ENCODE measurements at places on chromosomes 2 and 18.
A peak's percentile ranks its signal among the peaks of the same experiment; 100 is the strongest.

GRCh38 chr2:190235551-190236075 lies 84.0 kb downstream of the HIBCH start:
- no peak for DNase-seq
- H3K27me3 ChIP-seq: no peaks in the 10 kb centered on the region
- H3K27ac ChIP-seq: no peak overlapping the region
- H3K4me1 ChIP-seq: no peaks in the 10 kb centered on the region
- H3K4me3 ChIP-seq: no peak overlapping the region
- H3K36me3 ChIP-seq: no peaks in the 10 kb centered on the region

GRCh38 chr2:4356109-4356508 lies 652.7 kb downstream of the DCDC2C start:
- H3K4me1 ChIP-seq: no peaks in the 10 kb centered on the region
- H3K27ac ChIP-seq: no peak overlapping the region
- no peak overlapping the region for H3K4me3 ChIP-seq
- no peaks in the 10 kb centered on the region for H3K27me3 ChIP-seq

DNA sequence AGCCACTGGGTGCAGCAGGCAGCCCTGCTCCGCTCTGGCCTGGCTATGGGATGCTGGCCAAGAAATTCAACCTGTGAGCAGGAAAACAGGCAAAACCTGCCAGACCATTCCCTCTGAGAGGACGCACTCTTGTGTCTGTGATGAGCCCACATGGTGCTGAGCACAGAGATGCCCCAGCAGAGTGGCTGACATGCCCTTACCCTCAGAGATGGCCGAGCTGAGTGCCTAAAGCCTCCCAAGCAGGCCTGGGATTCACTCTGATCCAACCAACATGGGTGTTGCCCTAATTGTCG lies 34.3 kb upstream of the TAF1B start:
- peaks cover 8% of the 10 kb centered on the region for H3K4me1 ChIP-seq
- H3K36me3 ChIP-seq: no peaks in the 10 kb centered on the region
- no peak for DNase-seq
- no peak overlapping the region for H3K4me3 ChIP-seq

DNA sequence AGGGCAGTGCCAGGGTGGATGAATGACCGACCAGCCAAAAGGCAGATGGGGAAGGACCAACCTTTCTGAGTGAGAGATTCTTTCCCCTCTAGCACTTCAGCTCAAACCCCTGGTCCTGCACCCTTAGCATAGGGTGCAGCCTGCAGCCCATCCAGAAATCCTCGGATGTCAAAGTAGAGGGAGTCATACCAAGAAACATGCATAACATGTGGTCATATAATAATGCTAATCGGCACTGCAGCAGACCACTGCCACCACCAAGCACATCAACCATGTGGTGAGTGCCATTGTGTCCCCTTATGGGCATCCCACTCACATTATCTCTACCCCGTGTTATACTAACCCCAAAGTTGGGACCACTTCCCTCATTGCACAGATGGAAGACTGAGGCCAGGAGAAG lies 17.7 kb downstream of the ATOH8 start:
- H3K27ac ChIP-seq: peak overlapping the region; percentile 78
- H3K27me3 ChIP-seq: no peaks in the 10 kb centered on the region
- no peak for DNase-seq
- H3K4me1 ChIP-seq: peaks cover 95% of the 10 kb centered on the region
- peak overlapping the region; percentile 52 for H3K4me3 ChIP-seq

DNA sequence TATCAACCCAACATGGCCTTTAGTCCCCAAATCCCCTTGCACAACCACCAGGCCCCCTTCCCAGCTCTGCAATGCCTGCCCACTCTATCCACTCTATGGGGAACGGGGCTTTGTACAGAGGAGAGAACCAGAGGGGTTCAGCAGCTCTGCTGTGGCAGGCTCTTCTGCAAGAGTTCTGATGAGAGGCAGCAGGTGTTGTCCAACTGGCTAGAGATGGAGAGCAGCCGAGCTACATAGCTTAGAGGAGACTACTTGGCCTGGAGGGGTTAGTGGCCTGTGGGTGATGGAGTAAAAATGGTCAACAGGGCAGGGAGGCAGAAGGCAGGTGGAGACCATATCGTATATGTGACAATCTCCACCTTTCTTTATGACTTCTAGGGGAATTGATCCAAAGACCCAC lies 103.0 kb downstream of the QPCT start:
- no peaks in the 10 kb centered on the region for H3K36me3 ChIP-seq
- H3K27ac ChIP-seq: no peak overlapping the region
- H3K27me3 ChIP-seq: no peaks in the 10 kb centered on the region
- no peak for DNase-seq

GRCh38 chr18:35662293-35663062 lies 80.9 kb downstream of the GALNT1 start:
- H3K4me1 ChIP-seq: no peaks in the 10 kb centered on the region
- no peak for DNase-seq
- no peak overlapping the region for H3K27ac ChIP-seq
- no peaks in the 10 kb centered on the region for H3K27me3 ChIP-seq
- no peak overlapping the region for H3K4me3 ChIP-seq
- no peaks in the 10 kb centered on the region for H3K36me3 ChIP-seq

- H3K4me1 ChIP-seq: no peaks in the 10 kb centered on the region
- H3K36me3 ChIP-seq: no peaks in the 10 kb centered on the region
- no peak overlapping the region for H3K27ac ChIP-seq
- no peaks in the 10 kb centered on the region for H3K27me3 ChIP-seq
- no peak overlapping the region for H3K4me3 ChIP-seq
Measured at GRCh38 chr18:3878401-3878800, 428.4 kb downstream of the TGIF1 start.

DNA sequence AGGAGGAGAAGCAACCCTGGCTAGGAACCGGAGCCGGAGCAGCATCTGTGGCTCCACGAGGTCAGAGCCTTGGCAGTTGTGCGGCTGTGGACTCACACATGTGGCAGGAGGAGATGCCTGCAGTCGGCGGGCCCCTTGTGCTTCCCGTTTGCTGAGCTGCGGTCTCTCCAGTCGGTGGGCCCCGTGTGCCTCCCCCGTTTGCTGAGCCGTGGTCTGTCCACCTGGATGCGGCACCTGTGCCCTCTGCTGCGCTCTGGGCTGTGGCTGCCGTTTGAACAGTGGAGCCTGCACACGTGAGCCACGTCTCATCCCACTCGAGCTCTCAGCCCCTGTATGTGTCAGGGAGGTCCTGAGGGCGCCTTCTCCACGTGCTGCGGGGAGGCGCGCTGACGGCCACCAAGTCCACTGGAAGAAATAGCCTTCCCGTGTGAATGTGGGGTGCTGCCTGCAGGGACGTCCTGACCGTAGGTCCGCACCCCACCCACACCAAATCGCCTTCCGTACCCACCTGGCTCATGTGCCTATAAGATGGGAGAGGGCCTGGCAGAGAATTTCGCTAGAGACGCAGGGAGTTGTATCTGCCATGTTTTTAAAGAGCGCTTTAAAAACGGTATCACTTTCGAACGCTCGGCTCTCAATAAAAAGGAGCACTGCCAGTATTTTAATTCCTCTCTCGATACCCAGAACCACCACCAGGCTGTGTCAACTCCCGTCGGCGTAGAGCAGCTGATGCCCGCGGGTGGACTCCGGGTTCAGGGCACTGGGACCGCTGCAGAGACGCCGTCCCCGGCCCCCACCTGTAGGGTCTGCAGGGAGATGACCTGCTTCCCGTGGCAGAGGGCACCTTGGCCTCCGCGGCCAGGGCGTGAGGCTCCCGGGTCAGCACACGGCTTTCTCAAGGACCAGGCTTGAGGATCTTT lies 117.0 kb downstream of the NFATC1 start:
- no peak overlapping the region for H3K4me3 ChIP-seq
- H3K4me1 ChIP-seq: peaks cover 10% of the 10 kb centered on the region
- H3K36me3 ChIP-seq: peaks cover 12% of the 10 kb centered on the region
- no peak for DNase-seq
- no peak overlapping the region for H3K27ac ChIP-seq

DNA sequence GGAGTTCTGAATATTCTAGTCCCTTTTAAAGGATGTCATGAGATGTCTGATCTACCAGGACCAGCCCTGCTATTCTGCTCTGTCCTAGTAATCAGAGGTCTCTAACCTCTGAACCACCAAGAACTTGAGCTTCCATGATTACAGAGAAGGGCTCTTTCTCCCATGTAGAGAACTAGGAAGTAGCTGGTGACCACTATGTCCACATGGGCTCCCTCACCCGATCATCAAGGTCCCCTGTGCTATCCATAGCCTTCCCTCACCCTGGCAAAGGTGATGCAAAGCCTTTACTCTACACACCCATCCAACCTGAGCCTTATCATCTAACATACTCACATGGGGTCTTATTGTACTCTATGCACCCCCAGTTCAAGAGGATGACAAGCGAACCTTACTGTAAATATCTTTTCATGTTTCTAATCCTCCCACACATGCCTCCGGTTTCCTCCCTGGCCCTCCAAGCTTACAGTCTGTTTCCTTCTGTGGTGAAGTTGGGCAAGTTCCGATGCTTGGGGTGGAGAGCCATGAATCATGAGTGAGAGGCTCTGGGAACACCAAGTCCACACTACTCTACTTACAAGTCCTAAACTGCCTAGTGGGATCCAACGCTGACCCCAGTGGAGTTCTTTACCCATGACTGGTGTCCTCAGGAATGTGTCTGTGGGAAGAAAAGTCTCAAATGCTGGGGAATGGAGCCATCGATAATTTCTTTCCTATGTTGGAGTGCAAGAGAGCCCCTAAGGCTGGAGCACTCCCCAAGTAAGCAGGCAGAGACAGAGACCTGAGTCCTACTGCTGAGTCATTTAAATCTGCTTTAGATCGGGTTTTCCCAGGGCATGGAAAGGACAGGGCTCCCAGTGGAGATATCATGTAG lies 73.3 kb upstream of the KLF7 start:
- H3K27ac ChIP-seq: peak overlapping the region; percentile 79
- H3K27me3 ChIP-seq: no peaks in the 10 kb centered on the region
- peaks cover 15% of the 10 kb centered on the region for H3K4me1 ChIP-seq
- H3K36me3 ChIP-seq: no peaks in the 10 kb centered on the region
- H3K4me3 ChIP-seq: peak overlapping the region; percentile 19

- H3K27me3 ChIP-seq: no peaks in the 10 kb centered on the region
- no peaks in the 10 kb centered on the region for H3K4me1 ChIP-seq
- H3K4me3 ChIP-seq: no peak overlapping the region
Measured at GRCh38 chr2:29184531-29184930, 69.3 kb downstream of the CLIP4 start.

DNA sequence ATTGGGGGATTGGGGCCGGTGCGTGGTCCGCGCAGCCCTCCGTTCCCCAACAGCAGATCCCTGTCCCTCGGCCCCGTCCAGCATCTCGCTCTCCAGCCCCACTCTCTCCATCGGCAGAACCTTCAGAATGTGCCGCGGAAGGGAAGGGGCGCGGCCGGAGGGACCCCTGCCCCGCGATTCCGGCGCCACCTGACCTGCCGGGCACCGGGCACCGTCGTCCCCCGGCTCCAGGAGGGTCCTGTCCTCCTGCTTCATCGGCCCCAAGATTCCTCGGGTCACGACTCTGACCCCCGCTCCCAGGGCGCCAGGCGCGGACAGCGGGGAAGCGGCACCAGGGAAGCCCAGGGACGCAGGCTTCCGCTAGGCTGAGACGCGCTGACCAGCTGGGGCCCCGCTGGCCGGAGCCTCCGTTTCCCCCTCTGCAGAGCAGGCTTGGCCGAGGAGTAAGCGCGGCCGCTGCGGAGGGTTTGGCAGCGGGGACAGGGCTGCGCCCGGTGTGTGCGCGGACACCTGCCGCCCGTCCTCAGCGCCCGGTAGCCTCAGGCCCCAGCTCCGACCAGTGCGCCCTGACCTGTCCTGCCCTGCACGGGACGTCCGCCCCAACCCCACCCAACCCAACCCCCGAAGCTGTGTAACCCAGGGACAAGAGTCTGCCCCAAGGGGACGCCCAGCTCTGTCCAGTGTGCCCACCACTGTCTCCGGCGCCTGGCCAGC lies 16.8 kb upstream of the BOK start:
- no peak for DNase-seq
- peaks cover 17% of the 10 kb centered on the region for H3K4me1 ChIP-seq
- H3K27ac ChIP-seq: no peak overlapping the region
- no peaks in the 10 kb centered on the region for H3K27me3 ChIP-seq

DNA sequence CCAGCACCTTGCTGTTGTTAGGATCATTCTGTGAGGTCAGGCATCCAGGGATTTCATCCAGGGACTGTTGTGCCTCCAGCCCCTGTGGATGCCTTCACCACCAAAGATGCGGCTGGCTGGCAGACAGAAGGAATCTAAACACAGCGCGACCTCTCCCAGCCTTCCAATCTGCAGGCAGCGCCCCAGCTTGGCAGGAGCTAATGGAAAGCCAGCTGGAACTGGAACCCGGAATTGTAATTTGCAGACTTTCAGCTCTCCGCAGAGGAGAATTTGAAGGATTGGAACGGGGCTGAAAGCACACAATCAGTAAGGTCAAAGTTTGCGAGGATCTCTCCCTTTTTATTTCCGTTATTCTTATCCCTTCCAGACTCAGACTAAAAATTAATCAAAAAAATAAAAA lies 127.8 kb downstream of the TRIB2 start:
- DNase-seq: no peak
- no peaks in the 10 kb centered on the region for H3K36me3 ChIP-seq
- H3K27me3 ChIP-seq: no peaks in the 10 kb centered on the region
- H3K4me1 ChIP-seq: no peaks in the 10 kb centered on the region

DNA sequence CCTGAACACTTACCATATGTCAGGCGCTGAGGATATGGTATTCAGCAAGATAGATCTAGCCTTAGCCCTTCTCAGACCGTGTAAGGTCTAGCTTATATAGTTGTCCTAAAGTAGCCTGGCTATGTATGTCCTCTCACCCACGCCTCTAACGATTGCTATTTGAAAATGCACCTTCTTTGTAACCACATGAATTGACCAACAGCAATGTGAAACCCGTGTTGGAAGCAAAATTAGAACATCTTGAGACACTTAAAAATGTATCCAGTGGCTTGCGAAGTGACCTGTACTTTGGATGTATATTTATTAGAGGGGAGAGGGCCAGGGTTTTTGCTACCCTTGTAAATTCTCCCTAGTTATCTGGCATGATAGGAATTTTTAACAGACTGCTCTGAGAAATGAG lies 860.0 kb upstream of the ZEB2 start:
- no peak overlapping the region for H3K4me3 ChIP-seq
- H3K27me3 ChIP-seq: no peaks in the 10 kb centered on the region
- H3K4me1 ChIP-seq: no peaks in the 10 kb centered on the region
- H3K36me3 ChIP-seq: no peaks in the 10 kb centered on the region
- no peak for DNase-seq

DNA sequence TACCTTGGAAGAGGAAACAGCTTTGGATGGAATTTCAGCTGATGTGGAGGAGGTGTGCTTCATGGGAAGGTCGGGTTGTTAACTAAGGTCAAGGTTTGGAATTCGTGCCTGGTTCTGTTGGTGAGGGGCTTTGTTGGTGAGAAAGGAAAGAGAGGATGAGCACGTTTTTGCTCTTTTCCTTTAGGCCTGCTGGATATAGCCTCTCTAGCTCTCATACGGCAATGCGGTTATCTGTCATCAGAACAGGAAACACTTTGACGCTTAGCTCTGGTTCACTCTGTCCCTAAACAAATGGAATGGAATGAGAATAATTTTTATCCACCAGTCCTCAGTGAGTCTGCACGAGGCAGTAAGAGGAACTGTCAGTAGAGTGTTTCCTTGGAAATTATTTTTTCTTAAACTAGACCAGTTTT lies 169.7 kb upstream of the NOSTRIN start:
- H3K27me3 ChIP-seq: no peaks in the 10 kb centered on the region
- H3K36me3 ChIP-seq: no peaks in the 10 kb centered on the region
- peaks cover 20% of the 10 kb centered on the region for H3K4me1 ChIP-seq
- H3K27ac ChIP-seq: peak overlapping the region; percentile 53

- H3K36me3 ChIP-seq: peaks cover 17% of the 10 kb centered on the region
- no peaks in the 10 kb centered on the region for H3K27me3 ChIP-seq
- no peak for DNase-seq
- H3K27ac ChIP-seq: no peak overlapping the region
- no peak overlapping the region for H3K4me3 ChIP-seq
- H3K4me1 ChIP-seq: no peaks in the 10 kb centered on the region
Measured at GRCh38 chr2:238027591-238028415, 33.0 kb upstream of the SCLY start.

- no peak overlapping the region for H3K27ac ChIP-seq
- peaks cover 3% of the 10 kb centered on the region for H3K4me1 ChIP-seq
- no peaks in the 10 kb centered on the region for H3K36me3 ChIP-seq
- H3K4me3 ChIP-seq: no peak overlapping the region
Measured at GRCh38 chr2:44246840-44247369, 28.4 kb upstream of the SLC3A1 start.

All from thoracic aorta (tissue), 2 donors.